ENCODE measurements at places on chromosomes 2 and 18. TPM values are rescaled to one million over a fixed set of nuclear protein-coding genes. Genes with fewer than 3 reads are reported as not detected.

TANC1 gene
- 23.3 TPM for total RNA-seq

KCNJ3 gene
- total RNA-seq = 0.33 TPM

SLC38A11 gene
- 1.6 TPM for total RNA-seq

GRCh38 chr2:74559912-74560311 lies 5.4 kb downstream of the DOK1 start:
- H3K27me3 ChIP-seq = no peaks in the 10 kb centered on the region
- no peak overlapping the region for H3K4me3 ChIP-seq
- no peak overlapping the region for H3K27ac ChIP-seq

DNA sequence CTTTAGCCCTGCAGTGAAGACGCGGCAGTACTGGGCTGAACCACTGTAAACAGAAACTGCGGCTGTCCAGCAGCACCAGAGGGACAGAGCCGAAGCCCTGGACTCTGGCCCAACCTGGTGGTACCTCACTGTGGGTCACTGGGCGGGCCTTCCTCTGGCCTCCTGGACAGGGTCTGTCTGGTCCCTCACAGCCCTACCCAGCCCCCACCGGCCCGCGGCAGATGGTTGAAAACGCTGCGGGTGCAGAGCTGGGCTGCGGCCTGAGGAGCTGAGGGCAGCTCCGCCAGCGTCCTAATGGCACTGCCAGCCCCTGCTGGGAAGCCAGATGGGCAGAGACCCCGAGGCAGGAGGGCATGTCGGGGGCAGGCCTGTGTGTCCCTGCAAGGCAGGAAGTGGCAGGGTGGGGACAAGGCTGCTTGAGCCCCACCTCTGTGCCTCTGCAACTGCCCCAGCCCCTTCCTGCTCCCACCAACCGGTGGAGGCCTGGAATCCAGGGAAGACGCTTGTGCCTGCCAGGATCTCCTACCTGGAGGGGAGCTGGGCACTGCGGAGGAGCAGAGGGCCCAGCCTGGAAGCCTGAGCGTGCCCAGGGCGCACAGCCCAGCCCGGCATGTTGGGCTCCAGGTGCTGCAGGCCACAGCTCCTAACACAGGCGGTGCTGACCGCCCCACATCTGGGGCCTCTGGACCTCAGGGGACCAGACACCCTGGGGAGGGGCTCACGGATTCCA lies 36.3 kb downstream of the HS6ST1 start:
- H3K27me3 ChIP-seq = no peaks in the 10 kb centered on the region
- peaks cover 47% of the 10 kb centered on the region for H3K4me1 ChIP-seq
- no peaks in the 10 kb centered on the region for H3K36me3 ChIP-seq

- H3K27ac ChIP-seq = no peak overlapping the region
- DNase-seq = no peak
- no peaks in the 10 kb centered on the region for H3K4me1 ChIP-seq
- no peaks in the 10 kb centered on the region for H3K27me3 ChIP-seq
Measured at GRCh38 chr18:13481820-13482617, 244.3 kb downstream of the FAM210A start.

Measured in body of pancreas (tissue), 4 donors.